ENCODE measurements at places on chromosomes 1 and 21.

GRCh38 chr1:214135886-214136285 lies 145.1 kb upstream of the SMYD2 start:
- no peak for DNase-seq

DNA sequence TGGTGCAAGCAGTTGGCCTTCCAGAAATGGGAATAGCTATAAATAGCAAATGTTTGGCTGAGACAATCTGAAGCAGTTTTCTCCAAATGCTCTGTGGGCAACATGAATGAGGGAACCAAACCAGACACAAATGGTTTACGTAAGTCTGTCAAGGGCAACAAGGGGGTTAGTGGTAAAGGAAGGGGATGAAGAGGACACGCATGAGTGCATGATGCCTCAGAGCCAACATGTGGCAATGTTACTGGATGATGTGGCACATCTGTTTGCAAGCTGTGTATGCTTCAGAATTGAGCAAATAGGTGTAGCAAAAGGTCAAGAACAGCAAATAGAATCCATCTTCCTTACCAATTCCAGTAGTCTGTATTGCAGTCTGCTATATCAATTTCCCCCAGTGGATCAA lies 76.3 kb upstream of the LMO4 start:
- no peak for DNase-seq

DNA sequence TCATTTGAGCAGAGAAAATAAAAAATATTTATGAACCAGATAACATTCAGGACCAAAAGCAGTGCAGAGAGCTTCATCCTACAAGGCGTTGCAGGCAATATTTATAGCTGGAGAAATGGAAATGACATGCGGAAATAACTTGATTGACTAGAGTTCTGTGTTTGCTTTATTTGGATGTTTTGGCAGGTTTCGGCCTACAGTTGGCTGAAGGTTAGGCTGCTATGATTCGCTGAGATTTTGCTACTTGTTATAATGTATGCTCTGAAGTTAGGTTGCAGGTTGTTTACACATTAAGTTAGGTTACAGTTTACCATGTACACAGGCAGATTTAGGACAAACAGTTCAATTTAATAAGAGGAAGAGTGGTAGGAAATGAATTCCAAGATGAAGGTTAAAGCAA lies 632 bp upstream of the OR13G1 start:
- no peak for DNase-seq

DNA sequence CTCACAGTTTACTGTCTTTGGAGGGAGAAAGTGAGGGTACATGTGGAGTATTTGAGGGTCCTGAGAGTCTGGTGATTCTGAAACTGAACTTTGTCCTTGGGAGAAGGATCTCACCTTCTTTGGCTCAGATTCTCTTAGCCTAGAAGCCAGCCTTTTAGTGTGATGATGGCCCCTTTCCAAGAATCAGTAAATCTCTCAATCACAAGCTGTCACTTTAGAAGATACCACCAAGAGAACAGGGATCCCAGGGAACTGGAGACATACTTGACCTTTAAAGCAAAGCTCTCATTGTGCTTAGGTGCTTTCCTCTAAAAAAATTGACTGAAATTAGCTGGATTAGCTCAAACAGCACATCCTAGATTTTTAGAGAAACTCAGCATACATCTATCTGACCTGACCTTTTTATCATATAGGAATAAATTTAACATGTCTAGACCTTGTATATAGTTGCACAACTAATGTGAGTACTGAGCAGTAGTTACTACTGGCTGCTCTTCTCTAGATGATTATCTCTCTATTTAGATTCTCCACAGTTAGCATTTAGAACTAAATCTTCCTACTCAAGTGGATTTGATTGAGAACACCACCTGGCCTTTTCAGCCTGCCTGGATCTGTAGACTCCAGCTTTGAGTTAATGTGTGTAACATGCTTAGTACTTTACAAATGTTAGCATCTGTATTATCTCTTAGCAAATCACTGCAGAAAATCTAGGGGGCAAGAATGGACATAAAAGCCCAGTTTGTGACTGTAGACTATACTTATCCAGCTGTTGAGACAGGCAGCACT lies 157.7 kb downstream of the MAST2 start:
- no peak for DNase-seq

DNA sequence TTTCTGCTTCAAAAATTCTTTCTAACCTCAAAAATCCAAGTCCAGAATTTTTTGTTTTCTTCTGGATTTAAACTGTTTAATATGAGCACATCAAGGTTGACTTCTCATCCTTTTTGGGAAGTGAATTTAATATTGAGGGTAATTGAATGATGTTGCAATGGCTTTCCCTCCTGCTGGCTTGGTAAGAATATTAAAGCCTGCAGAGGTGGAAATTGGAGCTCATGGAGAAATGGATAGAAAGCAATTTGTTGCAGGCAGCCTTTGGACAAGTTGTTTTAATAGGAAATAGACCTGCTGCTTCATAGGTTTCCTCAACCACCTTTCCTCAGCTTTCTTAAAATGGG lies 124.7 kb downstream of the SYT2 start:
- DNase-seq = peak; percentile 46

GRCh38 chr1:23444104-23444533 lies 19.6 kb upstream of the TCEA3 start:
- no peak for DNase-seq

- DNase-seq = no peak
Measured at GRCh38 chr1:201504799-201505502, 2.0 kb downstream of the CSRP1 start.

DNA sequence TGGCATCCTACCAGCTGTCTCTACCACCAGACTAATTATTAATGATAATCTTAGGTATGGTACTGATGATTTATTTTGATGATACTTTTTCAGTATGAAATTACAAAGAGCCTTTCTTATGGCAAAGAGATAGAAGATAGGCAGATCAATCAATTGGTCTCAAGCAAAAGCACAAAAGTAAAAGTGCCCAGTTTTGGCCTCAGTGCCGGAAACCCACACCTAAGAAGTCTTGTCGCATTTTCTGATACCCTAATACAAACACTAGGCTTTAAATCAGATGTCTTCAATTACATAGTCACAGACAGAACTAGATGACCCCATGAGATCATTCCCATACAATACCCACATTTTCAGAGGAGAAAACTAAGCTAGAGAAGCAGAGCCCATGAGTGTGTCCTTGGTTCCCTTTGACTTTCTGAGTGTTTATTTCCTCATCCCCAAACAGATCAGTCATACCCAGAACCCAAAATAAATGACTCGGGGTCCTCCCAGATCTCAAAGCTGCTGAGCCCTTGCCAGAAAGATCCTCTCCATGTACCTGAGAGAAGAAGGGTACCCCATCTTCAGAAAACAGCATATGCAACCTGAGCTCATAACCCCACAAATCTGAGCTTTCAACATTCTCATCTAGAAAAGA lies 7.7 kb downstream of the ITPKB start:
- no peak for DNase-seq

DNA sequence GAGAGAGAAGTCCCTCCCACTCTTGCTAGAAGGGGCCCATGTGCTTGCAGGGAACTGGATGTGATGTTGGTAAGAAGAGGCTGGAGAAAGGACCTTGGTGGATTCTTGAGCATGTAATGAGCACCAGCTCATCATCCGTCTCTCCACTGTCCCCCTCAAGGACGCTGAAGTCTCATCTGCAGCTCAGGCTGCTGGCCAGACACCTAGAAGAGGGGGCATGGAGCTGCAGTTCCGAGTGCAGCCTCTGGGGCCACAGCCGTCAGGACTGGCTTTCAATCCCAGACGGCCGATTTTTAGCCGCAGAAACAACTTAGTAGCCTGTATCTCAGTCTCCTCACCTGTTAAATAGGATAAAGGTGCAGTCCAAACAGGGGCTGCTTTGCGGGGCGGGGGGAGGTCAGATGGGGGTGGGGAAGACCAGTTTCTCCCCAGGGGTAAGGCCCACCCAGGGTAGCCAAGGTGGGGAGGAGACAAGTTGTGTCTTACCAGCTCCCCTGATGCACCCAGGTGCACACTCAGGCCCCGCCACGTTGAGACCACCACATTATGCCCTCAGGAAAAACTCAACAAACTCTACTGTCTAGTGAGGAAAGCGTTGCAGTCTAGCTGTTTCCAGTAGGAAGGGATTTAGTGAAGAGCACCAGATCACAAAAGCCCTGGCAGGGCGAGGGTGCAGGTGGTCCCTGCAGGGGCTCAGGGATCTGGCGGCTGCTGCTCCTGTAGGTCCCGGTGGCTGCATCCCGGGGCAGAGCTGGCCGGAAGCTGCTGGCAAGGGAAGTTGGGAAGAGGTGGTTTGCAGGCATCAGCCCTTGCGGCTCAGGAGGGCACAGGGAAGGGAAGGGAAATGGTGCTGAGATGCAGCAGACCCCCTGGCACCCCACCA lies 29.5 kb downstream of the LDLRAP1 start:
- peak; percentile 47 for DNase-seq

DNA sequence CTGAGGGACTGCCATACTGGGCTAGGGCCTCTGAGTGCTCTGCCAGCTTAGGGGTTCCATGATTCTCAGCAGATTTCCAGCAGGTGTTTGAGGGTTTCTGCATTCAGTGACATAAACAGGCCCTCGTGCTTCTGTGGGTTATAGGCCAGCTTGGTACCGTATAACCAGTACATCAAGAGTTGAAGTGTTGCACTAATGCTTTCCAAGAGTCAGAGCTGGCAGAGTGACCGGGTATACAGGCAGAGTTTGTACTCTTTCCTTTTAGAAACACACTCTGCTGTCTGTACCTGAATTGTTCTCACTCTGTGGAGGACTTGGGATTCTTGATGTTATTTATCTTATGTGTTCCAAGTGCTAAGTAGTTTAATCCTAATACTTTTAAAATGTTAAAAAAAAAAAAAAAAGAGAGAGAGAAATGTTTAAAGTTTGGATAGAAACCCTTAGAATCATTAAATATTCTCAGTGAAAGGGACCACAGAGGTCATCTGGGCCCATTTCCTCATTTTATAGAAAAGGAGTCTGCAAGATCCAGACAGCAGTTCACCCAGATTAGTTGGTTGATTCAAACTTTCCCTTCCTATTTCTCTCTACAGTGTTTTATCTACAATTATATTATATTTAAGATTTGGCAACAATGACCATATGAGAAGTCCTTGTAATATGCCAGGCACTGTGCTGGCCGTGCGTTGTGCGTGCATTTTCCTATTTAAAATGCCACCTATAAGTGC lies 325.8 kb downstream of the KIF26B start:
- DNase-seq = no peak

GRCh38 chr21:45855248-45855811 lies 126.2 kb upstream of the COL6A1 start:
- no peak for DNase-seq

DNA sequence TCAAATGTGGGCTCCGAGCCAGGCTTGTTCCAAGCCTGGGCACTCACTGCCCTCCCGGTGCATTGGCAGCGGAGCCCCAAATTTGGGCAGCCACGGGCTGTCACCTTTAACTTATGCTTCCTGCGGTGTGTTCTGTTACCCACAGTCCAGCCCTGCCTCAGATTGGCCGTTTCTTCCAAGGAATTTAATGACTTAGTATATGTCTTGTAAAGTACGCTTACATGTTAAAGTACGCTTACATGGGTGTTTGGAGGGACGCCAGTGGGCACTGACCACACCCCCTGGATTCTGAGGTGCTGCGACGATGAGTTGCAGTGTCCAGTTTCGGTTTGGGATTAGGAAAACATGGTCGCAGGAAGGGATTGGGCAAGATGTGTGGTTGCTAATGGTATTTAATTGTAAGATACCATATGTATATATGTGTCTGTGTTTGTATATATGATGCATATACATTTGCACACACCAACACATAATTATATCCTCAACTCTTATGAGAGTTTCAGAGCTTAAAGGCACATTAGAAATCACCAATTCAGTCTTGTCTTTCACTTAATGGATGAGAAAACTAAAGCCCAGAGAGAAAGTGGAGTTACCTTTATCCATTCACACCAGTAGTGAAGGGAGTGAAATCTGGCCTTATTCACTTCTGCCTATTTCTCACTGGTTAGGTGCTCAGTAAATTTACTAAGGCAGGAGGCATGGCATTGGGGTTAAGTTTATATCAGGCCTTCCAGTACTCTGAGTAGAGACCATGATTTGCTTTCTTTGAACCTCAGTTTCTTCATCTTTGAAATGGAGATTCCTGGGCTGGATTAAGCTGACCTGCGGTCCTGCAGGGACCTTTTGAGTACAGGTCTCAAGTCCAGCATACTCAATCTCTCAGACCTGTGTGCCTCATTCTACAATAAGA lies 1.0 kb downstream of the SMYD2 start:
- DNase-seq = peak; percentile 34

- DNase-seq = no peak
Measured at GRCh38 chr1:214844319-214844718, 238.2 kb upstream of the KCNK2 start.

- no peak for DNase-seq
Measured at GRCh38 chr1:162590686-162591085, 29.2 kb downstream of the UAP1 start.

Measured in A673 (cell line).